Type B pancreatic cell (in vitro differentiated cells): ENCODE measurements at places on chromosomes 4 and X.

DNA sequence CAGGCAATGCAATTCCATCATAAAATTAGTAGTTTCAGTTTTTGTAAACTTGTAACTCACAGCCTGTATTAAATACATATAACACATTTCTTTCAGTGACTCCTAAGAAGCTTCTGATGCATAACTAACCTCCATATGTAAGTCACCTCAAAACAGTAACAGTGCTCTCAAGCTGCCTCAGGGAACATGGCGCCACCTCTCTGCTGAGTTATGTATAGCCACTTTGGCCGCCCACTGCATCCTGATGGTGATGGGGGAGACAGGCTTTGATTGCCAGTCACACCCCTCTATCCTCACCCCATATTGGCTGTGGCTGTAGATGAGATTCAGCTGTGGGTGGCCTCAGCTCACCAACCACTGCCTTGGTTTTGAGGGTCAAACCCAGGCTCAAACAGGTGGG, 54.3 kb downstream of the LRBA start:
- no peak overlapping the region for H3K27ac ChIP-seq
- no peak overlapping the region for H3K4me3 ChIP-seq
- H3K36me3 ChIP-seq: peaks cover 28% of the 10 kb centered on the region
- no peaks in the 10 kb centered on the region for H3K4me1 ChIP-seq

GRCh38 chr4:175542786-175543185, 269.3 kb downstream of the GPM6A start:
- H3K27ac ChIP-seq: no peak overlapping the region
- no peak overlapping the region for H3K4me3 ChIP-seq
- no peaks in the 10 kb centered on the region for H3K36me3 ChIP-seq
- H3K27me3 ChIP-seq: no peaks in the 10 kb centered on the region

- H3K4me1 ChIP-seq: no peaks in the 10 kb centered on the region
- no peak for DNase-seq
- H3K36me3 ChIP-seq: no peaks in the 10 kb centered on the region
These were observed 138.4 kb downstream of the CPE start for GRCh38 chr4:165517216-165517615.

GRCh38 chr4:27846951-27847350, 986.3 kb downstream of the STIM2 start:
- H3K36me3 ChIP-seq: no peaks in the 10 kb centered on the region
- no peak overlapping the region for H3K27ac ChIP-seq
- no peaks in the 10 kb centered on the region for H3K27me3 ChIP-seq

DNA sequence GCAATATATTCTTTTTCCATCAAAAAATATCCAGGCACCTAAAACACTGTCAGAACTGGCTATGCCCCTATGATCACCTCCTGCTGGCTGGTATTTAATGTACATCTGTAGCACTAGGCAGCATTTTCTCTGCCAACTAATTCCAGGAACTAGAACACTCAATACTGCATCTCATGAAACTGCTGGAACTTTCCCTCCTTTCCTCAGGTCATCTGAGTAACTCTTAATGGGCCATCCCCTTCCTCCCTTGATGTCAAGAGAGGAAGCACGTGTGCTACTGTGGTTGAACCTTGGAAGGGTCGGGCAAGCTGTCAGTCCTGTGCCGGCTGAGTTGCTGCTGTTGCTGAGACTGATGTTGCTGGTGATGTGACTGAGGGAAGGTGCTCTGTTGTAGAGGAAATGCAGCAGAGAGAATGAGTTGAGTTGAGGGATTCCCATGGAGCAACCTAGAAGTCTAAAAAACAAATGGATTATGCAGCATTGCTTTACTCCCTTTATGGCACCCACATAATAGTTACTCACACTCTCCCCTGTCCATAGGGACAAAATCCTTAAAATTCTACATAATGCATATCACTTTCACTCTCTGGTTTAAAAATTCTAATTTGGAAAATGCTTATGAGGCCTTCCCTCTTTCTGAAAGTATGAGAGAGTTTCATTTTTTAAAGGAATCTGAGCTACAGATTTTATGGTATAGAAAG, 39.5 kb downstream of the TMEM165 start:
- H3K36me3 ChIP-seq: peaks cover 23% of the 10 kb centered on the region
- no peak overlapping the region for H3K27ac ChIP-seq
- no peak overlapping the region for H3K4me3 ChIP-seq
- no peaks in the 10 kb centered on the region for H3K27me3 ChIP-seq
- H3K4me1 ChIP-seq: no peaks in the 10 kb centered on the region
- no peak for DNase-seq

GRCh38 chr4:28966982-28967381, 1753.2 kb upstream of the PCDH7 start:
- H3K27ac ChIP-seq: no peak overlapping the region
- DNase-seq: no peak
- H3K4me3 ChIP-seq: no peak overlapping the region

DNA sequence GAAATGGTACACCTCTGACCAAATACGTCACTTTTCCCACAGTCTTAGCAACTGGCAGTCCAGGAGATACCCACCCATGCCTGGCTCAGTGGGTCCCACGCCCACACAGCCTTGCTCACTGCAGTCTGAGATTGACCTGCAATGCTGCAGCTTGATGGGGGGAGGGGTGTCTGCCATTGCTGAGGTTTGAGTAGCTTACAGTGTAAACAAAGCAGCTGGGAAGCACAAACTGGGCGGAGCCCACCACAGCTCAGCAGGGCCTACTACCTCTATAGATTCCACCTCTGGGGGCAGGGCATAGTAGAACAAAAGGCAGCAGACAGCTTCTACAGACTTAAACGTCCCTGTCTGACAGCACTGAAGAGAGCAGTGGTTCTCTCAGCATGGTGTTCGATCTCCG, 52.7 kb downstream of the AMER1 start:
- no peak for DNase-seq
- no peaks in the 10 kb centered on the region for H3K36me3 ChIP-seq
- no peak overlapping the region for H3K4me3 ChIP-seq
- no peaks in the 10 kb centered on the region for H3K27me3 ChIP-seq
- no peaks in the 10 kb centered on the region for H3K4me1 ChIP-seq

DNA sequence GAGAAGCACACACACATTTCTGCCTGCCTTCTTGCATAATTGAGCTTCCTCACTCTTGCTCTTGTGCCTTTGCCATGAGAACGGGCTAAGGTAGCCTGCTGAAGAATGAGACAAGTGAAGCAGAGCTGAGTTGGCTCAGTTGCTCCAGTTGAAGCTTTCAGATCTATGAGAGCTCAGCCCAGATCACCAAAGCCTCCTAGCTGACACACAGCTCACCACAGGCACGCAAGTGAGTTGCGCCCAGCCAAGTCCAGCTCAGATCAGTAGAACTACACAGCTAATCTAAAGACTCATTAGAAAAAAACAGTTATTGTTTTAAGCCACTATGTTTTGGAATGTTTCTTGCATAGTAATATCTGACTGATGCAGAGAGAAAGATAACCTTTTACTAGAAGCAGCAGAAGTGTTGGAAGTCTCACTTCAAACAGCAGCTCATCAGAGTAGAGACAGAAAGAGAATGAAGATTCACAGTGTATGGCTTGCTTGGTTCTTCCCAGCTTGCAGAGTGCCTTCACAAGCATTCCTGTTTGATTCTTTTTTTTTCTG, 362.4 kb downstream of the MID1IP1 start:
- no peak for DNase-seq
- no peak overlapping the region for H3K27ac ChIP-seq
- no peak overlapping the region for H3K4me3 ChIP-seq

DNA sequence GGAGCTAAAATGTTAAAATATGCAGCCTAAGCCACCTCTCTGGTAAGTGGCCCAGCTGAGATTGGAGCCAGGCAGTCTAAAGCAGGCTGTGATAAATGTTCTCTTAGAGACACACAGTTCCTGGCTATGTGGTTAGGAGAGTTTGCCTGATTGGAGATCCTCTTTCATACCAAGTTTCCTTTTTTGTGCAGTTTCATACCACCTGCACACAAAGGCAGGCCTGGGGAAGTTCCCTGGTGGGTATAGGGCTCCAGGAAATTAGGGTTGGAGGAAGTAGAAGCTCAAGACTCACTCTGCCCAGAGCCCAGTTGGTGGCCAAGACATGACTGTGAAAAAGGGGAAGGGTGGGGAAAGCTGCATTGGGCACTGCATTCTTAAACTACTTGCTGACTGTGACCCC, 16.9 kb downstream of the CYBB start:
- no peaks in the 10 kb centered on the region for H3K36me3 ChIP-seq
- no peak overlapping the region for H3K4me3 ChIP-seq
- H3K27ac ChIP-seq: no peak overlapping the region

GRCh38 chr4:177191586-177191985, 118.1 kb upstream of the NEIL3 start:
- H3K27me3 ChIP-seq: no peaks in the 10 kb centered on the region
- peak overlapping the region; percentile 15 for H3K4me3 ChIP-seq
- H3K4me1 ChIP-seq: peaks cover 9% of the 10 kb centered on the region
- no peak for DNase-seq
- H3K27ac ChIP-seq: no peak overlapping the region

GRCh38 chr4:18366892-18367291, 345.3 kb upstream of the LCORL start:
- no peaks in the 10 kb centered on the region for H3K27me3 ChIP-seq
- H3K27ac ChIP-seq: no peak overlapping the region
- peaks cover 6% of the 10 kb centered on the region for H3K4me1 ChIP-seq

- H3K4me1 ChIP-seq: peaks cover 23% of the 10 kb centered on the region
- H3K36me3 ChIP-seq: no peaks in the 10 kb centered on the region
- H3K27me3 ChIP-seq: no peaks in the 10 kb centered on the region
- H3K4me3 ChIP-seq: peak overlapping the region; percentile 42
- peak; percentile 68 for DNase-seq
- peak overlapping the region; percentile 62 for H3K27ac ChIP-seq
These were observed 937.1 kb downstream of the CCSER1 start for GRCh38 chr4:91064157-91064853.

- H3K27me3 ChIP-seq: peaks cover 76% of the 10 kb centered on the region
- H3K4me3 ChIP-seq: no peak overlapping the region
- H3K27ac ChIP-seq: no peak overlapping the region
- no peaks in the 10 kb centered on the region for H3K4me1 ChIP-seq
These were observed 7.0 kb upstream of the NKX1-1 start for GRCh38 chr4:1413204-1413663.

DNA sequence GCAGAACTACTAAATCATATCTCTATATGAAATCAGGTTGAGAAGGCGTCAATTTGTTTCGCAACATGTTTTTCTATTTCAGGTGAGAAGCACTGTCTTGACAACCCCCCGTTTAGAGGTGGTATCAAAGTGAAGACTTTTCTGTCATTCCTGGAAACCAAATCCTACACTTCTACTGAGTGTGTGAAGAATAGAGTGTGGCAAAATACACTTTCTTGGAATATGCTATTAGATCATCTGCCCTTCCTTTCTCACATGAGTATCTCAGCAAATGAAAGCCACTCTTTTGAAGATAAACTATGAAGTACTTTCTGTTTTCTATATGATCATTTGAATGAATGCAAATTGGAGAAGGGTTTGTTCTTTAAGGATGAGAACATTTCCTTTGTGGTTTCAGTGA, 174.0 kb upstream of the FMR1 start:
- no peak overlapping the region for H3K4me3 ChIP-seq
- H3K4me1 ChIP-seq: no peaks in the 10 kb centered on the region
- H3K27ac ChIP-seq: no peak overlapping the region
- H3K36me3 ChIP-seq: no peaks in the 10 kb centered on the region

GRCh38 chr4:159543831-159544230, 441.0 kb downstream of the RAPGEF2 start:
- no peaks in the 10 kb centered on the region for H3K36me3 ChIP-seq
- no peak for DNase-seq
- no peak overlapping the region for H3K27ac ChIP-seq

DNA sequence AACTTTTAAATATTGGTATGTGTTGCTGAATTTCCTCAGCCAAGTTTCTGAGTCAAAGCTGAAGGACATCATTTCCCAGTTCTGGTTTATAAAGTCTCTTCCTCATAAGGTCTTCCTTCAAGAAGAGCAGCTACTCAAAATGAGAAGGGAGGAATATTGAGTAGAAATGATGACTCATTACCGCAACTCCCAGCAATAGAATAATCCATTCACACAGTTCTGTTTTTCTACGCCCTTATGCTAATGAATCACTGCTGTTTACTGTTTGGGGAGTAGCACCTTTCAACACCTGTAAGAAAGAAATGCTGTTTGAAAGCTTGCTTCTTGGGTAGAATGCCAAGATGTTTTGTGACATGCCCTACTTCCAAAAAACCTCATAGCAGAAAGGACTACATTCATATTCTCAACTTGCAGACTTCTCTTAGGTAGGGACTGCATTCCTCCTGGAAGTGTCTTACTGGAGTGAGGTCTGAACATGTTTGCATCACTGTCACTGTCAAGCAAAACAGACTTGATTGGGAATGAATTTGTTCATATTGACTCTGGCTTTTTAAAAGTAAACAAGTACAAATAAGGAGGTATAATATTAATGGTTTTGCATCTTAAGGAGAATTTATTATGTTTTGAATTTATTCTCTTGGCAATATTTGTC, 147.2 kb upstream of the BANK1 start:
- no peak overlapping the region for H3K4me3 ChIP-seq
- no peaks in the 10 kb centered on the region for H3K36me3 ChIP-seq
- no peaks in the 10 kb centered on the region for H3K27me3 ChIP-seq
- DNase-seq: no peak

DNA sequence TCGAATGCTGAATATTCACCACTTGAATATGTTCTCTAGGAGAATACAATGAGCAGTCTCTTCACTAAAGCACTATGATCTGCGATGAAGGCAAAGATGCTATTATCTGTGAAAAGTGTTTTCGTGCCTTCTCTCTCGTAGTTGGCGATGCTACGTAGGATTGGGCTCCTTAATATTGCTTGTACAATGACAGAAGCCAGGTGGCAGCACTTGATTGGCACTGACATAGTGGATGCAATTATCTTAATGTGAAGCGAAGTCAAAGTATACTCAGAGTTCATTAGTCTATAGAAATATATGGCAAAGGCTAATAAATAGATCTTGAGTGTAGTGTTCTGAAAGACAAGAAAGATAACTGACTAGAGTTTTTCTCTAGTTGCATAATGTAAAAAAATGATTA, 1135.7 kb upstream of the AGA start:
- no peak overlapping the region for H3K27ac ChIP-seq
- H3K27me3 ChIP-seq: no peaks in the 10 kb centered on the region
- DNase-seq: no peak
- H3K36me3 ChIP-seq: no peaks in the 10 kb centered on the region
- no peaks in the 10 kb centered on the region for H3K4me1 ChIP-seq
- no peak overlapping the region for H3K4me3 ChIP-seq

DNA sequence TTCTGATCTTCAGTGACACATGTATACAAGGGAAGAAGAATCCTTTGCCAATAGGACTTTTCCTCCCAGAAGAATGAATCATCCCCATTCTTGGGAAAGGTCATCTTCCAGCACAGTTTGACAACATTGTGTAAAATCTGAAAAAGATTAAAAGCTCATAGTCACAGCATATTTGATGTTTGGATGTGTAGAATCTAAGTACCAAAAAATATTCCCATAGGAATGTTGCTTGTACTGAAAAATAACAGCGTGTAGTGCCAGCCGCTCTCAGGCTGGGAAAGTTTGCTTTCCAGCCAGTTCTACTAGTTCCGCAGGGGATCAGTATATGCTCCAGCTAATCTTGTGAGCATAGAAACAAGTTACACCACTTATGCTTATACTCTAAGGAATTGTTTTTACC, 74.7 kb upstream of the IL13RA1 start:
- no peaks in the 10 kb centered on the region for H3K4me1 ChIP-seq
- no peak overlapping the region for H3K27ac ChIP-seq
- peaks cover 7% of the 10 kb centered on the region for H3K36me3 ChIP-seq
- DNase-seq: no peak

- no peaks in the 10 kb centered on the region for H3K4me1 ChIP-seq
- no peaks in the 10 kb centered on the region for H3K36me3 ChIP-seq
- no peak for DNase-seq
- no peaks in the 10 kb centered on the region for H3K27me3 ChIP-seq
- H3K4me3 ChIP-seq: no peak overlapping the region
These were observed 30.3 kb upstream of the DDX53 start for GRCh38 chrX:22969411-22969810.
